ENCODE measurements at places on chromosomes 4 and X. TPM values are rescaled to one million over a fixed set of nuclear protein-coding genes. Genes with fewer than 3 reads are reported as not detected.

- H3K4me1 ChIP-seq = no peaks in the 10 kb centered on the region
- peaks cover 4% of the 10 kb centered on the region for H3K27me3 ChIP-seq
- H3K4me3 ChIP-seq = no peak overlapping the region
- no peak for DNase-seq
- H3K36me3 ChIP-seq = no peaks in the 10 kb centered on the region
Observed at GRCh38 chr4:545612-546011, 30.5 kb downstream of the TMEM271 start.

DNA sequence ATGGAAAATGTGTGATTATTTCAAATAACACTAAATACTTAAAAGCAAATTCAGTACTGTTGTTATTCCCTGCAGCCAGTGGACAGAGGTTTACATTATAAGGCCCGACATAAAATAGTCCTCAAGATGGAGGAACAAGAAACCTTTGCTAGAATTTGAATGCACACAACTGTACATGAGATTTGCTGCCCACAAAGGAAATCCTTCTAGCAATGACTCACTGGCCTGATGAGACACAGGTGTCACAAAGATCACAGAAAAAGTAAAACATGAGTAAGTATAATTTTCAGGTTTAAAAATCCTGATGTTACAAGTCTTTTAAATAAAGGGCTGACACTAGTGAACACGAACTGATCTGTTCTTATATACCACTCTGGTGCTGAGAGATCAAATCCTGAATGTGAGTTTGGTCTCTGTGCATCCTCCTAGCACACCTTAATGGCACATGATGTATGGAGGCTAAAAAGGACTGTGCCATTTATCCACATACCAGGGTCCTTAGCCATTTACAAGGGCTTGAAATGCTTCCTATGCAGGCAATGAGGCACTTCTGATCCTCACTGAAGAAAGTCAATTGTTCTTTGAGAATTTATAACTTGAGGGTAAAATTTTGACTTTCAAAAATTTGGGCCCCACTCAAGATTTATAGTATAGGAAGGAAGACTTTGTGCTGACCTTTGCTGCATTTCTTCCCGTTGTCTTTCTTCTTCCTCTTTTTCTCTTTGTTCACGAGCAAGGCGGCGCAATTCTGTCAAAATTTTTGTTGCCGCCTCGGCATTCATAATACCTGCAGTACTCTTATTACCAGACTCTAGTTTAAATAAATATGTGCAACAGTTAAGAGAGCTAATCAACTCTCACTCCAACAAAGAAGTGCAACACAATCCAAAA is 23.0 kb downstream of the MAP7D3 start:
- H3K27ac ChIP-seq = no peak overlapping the region
- H3K4me3 ChIP-seq = no peak overlapping the region
- H3K27me3 ChIP-seq = no peaks in the 10 kb centered on the region
- DNase-seq = no peak
- peaks cover 64% of the 10 kb centered on the region for H3K36me3 ChIP-seq

DNA sequence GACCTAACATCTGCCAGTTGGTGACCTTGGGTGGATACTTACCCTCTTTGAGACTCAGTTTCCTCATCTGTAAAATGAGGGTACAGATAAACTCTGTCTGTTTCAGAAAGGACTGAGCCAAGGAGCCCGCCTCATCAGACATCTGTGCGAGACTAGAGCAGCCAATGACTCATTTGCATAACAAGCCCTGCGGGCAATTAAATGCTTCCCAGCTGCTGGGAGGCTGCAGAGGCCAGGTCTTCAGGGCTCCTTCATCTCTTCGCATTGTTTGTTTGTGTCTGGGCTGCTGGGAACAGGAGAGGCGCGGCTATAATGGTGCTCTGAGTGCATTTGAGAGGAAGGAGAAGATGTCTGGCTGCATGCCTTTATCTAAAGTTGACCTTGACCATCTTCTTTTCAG is 85.0 kb downstream of the ADRA2C start:
- peaks cover 78% of the 10 kb centered on the region for H3K27me3 ChIP-seq
- no peaks in the 10 kb centered on the region for H3K36me3 ChIP-seq
- no peak for DNase-seq

GRCh38 chrX:120001787-120002186 is 58.2 kb upstream of the NKAP start:
- peaks cover 64% of the 10 kb centered on the region for H3K27me3 ChIP-seq
- no peaks in the 10 kb centered on the region for H3K36me3 ChIP-seq
- DNase-seq = no peak
- no peaks in the 10 kb centered on the region for H3K4me1 ChIP-seq

- no peak for DNase-seq
- no peaks in the 10 kb centered on the region for H3K4me1 ChIP-seq
- no peaks in the 10 kb centered on the region for H3K36me3 ChIP-seq
- H3K27me3 ChIP-seq = peaks cover 4% of the 10 kb centered on the region
- H3K4me3 ChIP-seq = no peak overlapping the region
Observed at GRCh38 chrX:103658681-103659433, 27.6 kb downstream of the MORF4L2 start.

DNA sequence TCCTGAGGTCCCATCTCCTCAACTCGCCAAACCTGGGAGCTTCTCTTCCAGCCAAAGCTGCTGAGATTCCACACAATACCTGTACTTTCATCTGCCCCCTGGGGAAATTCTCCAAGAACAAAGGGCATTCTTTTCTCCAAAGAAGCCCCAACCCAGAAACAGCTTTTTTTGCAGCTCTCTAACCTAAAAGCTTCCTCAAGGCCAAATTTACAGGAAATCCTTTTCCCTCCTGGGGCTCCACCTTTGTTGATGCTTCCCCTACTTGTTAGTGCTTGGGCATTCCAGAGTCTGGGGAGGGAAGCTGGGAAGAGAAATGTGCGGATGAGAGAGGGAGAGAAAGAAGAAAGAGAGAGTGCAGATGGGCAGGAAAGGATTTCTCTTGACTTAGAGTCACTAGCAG is 24.3 kb downstream of the ZBTB33 start:
- no peak overlapping the region for H3K4me3 ChIP-seq
- DNase-seq = no peak
- H3K4me1 ChIP-seq = no peaks in the 10 kb centered on the region
- no peaks in the 10 kb centered on the region for H3K36me3 ChIP-seq
- no peaks in the 10 kb centered on the region for H3K27me3 ChIP-seq
- peak overlapping the region; percentile 36 for H3K27ac ChIP-seq

DNA sequence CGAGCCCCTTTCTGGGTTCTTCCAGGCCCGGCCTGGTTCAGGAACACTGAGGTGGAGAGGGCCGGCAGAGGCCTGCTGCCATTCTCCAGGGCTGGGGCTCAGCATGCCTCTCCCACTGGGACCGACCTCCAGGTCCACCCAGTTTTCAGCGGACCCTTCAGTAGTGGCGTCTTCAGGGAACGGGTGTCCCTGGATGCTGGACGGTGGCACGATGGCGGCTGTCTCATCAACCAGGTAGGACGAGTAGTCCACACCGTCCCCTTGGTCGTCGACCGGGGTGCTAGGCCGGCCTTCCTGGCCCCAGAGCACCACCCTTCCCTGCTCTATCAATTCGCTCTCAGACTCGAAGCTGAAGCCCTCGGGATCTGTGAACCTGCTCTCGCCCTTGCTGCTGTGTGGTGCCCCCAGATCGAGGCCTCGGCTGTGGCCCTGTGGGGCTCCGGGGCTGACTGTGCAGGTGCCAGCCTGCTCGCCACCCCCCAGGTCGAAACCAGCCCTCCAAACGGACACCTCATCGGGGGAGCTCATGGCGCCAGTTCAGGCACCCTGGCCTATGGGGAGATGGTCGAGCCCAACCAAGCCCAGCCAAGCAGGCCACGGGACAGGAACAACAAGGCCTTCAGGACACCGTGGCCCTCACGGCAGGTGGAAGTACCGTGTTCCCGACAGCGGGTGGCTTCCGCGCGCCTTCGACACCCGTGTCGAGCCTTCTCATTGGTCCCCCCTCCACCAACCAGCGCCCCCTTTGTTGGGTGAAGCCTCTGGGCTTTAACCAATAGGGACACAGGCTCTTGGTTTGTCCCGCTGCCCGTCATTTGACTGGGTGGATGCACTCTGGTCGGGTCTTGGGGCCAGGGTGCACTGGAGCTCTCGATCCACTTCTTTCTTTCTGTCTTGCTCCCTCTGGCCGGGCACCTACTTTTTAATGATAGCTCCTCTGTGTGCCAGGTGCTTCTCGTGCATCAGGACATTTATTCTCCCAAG is 814 bp upstream of the LOC101059915 start:
- no peaks in the 10 kb centered on the region for H3K4me1 ChIP-seq
- DNase-seq = no peak
- no peaks in the 10 kb centered on the region for H3K36me3 ChIP-seq
- no peak overlapping the region for H3K4me3 ChIP-seq
- no peaks in the 10 kb centered on the region for H3K27me3 ChIP-seq

- DNase-seq = no peak
- H3K36me3 ChIP-seq = no peaks in the 10 kb centered on the region
- no peaks in the 10 kb centered on the region for H3K4me1 ChIP-seq
- no peak overlapping the region for H3K4me3 ChIP-seq
- H3K27ac ChIP-seq = no peak overlapping the region
Observed at GRCh38 chr4:111849746-111850284, 295.4 kb upstream of the FAM241A start.

DNA sequence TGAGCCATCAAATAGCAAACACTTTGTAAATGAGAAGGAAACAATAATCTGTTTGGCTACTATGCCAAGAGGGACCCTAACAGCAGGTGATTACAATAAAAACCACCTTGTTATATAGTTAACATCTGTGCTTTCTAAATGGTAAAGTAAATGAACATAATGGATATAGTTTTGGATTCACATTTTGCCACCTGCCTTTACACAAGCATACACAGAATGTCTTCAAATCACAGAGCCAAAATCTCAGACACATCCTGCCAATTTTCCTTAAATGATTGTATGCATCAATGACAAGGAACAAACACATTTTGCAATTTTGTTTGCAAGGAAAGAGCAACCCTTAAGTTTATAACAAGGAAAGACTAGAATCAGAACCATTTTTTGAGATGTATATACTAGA is 334.2 kb downstream of the FSTL5 start:
- H3K27ac ChIP-seq = no peak overlapping the region
- no peaks in the 10 kb centered on the region for H3K27me3 ChIP-seq
- H3K4me1 ChIP-seq = no peaks in the 10 kb centered on the region
- no peak for DNase-seq

GRCh38 chr4:147924604-147925412 is 192.9 kb downstream of the ARHGAP10 start:
- no peaks in the 10 kb centered on the region for H3K27me3 ChIP-seq
- peaks cover 5% of the 10 kb centered on the region for H3K36me3 ChIP-seq
- peaks cover 31% of the 10 kb centered on the region for H3K4me1 ChIP-seq
- H3K27ac ChIP-seq = no peak overlapping the region

GRCh38 chrX:77114501-77114900 is 332.7 kb upstream of the FGF16 start:
- H3K27ac ChIP-seq = no peak overlapping the region
- no peak for DNase-seq
- H3K27me3 ChIP-seq = no peaks in the 10 kb centered on the region
- no peaks in the 10 kb centered on the region for H3K4me1 ChIP-seq
- no peak overlapping the region for H3K4me3 ChIP-seq

- no peak overlapping the region for H3K27ac ChIP-seq
- H3K4me3 ChIP-seq = no peak overlapping the region
- H3K36me3 ChIP-seq = no peaks in the 10 kb centered on the region
- no peaks in the 10 kb centered on the region for H3K27me3 ChIP-seq
Observed at GRCh38 chrX:103073467-103073866, 9.5 kb upstream of the BEX1 start.

PABPC1L2A gene
- not detected for total RNA-seq
